MM.1S (cell line): ENCODE measurements at places on chromosomes 5 and 9.

GRCh38 chr9:17627641-17628040 lies 48.8 kb downstream of the SH3GL2 start:
- DNase-seq = no peak

GRCh38 chr5:178298283-178298807 lies 65.7 kb upstream of the PHYKPL start:
- DNase-seq = no peak

- no peak for DNase-seq
Observed at GRCh38 chr9:32419921-32420320, 35.5 kb downstream of the ACO1 start.

DNA sequence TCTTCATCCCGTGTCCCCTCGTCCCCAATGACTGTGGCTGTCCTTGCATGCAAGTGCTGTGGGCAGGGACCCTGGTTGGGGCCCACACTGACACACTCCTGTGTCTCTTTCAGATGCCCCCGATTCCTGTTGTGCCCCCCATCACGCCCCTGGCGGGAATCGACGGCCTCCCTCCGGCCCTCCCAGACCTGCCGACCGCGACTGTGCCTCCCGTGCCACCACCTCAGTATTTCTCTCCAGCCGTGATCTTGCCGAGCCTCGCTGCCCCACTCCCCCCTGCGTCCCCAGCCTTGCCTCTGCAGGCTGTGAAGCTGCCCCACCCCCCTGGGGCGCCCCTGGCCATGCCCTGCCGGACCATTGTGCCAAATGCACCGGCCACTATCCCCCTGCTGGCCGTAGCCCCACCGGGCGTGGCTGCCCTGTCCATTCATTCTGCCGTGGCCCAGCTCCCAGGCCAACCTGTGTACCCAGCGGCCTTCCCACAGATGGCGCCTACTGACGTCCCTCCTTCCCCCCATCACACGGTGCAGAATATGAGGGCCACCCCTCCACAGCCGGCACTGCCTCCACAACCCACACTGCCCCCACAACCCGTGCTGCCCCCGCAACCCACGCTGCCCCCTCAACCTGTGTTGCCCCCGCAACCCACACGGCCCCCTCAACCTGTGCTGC lies 75.0 kb downstream of the WNK2 start:
- DNase-seq = no peak

- peak; percentile 26 for DNase-seq
Observed at GRCh38 chr9:129868872-129869486, 33.7 kb downstream of the USP20 start.

GRCh38 chr9:128765499-128765898 lies 6.2 kb downstream of the ZER1 start:
- no peak for DNase-seq

DNA sequence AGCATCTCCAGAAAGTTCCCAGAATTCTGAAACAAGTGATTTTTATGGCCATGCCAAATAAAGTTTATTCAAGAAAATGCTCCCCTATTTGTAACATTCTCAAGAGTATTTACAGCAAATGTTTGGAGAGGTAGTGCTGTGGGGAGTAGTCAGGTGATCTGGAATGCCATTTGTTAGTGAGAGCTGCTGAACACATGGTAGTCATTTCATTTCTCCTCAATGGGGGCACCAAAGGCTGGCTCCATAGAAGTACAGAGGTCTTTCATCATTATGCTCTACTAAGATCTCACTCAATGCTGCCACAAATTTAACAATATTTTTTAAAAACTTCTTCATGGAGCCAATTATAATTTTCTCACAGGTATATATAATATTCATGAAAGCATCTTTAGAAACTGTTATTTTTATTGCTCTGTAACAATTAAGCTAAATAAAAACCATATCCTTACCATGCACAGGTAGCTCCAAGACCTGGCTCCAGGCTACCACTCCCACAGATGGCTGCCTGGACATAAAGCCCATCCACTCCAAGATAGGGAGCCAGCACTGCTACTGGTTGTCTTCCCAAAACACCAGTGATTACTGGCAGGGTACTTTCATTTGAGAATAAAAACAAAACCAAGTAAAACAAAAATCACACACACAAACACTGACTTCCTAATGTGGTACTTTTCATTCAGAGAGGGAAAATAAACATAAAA lies 200.8 kb downstream of the PLK2 start:
- no peak for DNase-seq

DNA sequence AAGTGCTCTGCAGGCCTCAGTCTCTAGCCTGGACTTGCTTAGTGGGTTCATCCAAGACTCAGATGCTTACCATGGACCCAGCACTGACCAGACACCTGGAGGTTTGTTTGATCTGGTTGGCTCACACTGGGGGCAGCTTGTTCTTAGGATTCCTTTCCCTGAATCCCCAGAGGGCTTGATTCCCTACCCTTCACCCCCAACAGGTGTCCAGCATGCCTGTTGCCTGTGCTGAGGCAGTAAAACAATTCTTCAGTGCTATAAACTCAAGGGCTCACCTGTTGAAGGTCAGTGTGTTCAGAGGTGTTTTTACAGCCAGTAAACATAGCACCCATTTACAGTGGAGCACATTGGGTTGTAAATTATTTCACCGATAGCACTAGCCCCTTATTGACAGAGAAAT lies 123.8 kb upstream of the KLF4 start:
- DNase-seq = no peak

GRCh38 chr9:23554686-23555085 lies 271.4 kb downstream of the ELAVL2 start:
- no peak for DNase-seq

DNA sequence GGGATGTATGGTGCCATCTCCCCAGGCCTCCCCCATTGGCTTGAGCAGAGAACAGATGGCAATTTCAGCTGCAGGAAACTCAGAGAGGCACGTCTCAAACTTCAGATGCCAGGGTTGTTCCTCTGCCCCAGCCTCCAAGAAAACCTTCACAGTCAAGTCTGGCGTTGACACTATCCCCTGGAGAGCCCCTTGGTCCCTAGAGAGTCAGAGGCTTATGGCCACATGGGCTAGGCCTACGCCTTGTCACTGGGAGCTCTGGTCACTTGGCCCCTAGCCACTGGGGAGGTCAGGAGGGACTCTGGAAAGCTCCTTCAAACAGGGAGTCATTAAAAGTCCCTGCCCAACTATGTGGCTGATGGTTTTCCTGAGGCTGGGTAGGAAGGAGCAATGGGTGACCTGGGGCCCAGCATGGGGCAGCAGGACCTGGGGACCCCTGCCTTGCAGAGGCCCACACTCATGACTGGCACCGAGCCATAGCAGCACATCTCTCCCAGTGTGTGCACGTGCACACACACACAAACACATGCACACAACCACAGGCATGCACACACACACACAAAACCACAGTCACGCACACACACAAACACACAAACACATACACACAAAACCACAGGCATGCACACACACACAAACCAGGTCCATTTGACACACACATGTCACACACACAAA lies 144.2 kb downstream of the GADD45G start:
- no peak for DNase-seq

- DNase-seq = no peak
Observed at GRCh38 chr5:173707392-173707791, 90.9 kb upstream of the BOD1 start.

DNA sequence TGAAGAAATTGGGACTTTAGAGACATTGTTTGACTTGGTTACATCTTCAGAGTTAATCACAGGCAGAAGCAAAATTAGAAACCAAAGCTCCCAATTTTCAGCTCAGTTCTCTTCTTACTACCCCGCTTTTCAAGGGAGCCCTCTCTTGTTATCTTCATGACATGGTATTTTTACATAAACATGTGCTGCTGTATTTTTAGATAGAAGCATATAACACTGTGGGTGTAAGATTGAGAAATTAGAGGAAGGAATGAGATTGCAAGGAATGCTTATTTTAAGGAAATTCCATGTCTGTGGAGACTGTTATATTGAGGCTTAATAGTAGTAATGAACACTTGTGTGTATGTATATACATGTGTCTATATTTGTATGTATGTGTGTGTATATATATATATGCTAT lies 401.6 kb downstream of the TMEM232 start:
- no peak for DNase-seq

DNA sequence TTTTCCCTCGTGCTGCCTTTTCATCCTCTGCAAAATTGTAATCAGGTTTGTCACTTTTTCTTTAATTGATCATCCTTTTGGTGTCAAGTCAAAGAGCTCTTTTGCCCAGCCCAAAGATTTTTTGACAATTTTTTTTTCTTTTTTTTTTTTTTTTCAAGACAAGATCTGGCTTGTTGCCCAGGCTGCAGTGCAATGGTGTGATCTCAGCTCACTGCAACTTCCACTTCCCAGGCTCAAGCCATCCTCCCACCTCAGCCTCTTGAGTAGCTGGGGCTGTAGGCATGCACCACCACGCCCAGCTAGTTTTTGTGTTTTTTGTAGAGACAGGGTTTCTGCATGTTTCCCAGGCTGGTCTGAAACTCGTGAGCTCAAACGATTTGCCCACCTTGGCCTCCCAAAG lies 36.7 kb downstream of the CDK7 start:
- DNase-seq = no peak

DNA sequence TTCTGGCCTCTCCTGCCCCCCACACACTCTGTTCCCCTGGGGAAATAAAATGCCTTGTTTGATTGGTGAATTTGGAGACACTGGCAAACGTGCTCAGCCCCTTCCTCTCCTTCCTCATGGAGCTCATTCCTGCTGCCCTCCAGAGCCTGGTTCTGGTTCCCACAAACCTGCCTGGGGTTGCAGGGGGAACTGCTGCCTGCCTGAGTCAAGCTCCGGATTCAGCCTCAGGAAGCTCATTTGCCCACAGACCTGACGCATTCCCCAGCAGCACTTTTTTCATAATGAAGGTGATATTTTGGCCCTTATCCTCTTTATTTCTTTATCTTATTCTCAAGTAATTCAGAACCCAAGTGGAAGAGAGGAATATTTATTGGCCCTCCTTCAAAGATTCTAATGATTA lies 140.5 kb downstream of the TTLL11 start:
- DNase-seq = no peak

GRCh38 chr5:50553560-50553984 lies 112.5 kb upstream of the EMB start:
- no peak for DNase-seq

DNA sequence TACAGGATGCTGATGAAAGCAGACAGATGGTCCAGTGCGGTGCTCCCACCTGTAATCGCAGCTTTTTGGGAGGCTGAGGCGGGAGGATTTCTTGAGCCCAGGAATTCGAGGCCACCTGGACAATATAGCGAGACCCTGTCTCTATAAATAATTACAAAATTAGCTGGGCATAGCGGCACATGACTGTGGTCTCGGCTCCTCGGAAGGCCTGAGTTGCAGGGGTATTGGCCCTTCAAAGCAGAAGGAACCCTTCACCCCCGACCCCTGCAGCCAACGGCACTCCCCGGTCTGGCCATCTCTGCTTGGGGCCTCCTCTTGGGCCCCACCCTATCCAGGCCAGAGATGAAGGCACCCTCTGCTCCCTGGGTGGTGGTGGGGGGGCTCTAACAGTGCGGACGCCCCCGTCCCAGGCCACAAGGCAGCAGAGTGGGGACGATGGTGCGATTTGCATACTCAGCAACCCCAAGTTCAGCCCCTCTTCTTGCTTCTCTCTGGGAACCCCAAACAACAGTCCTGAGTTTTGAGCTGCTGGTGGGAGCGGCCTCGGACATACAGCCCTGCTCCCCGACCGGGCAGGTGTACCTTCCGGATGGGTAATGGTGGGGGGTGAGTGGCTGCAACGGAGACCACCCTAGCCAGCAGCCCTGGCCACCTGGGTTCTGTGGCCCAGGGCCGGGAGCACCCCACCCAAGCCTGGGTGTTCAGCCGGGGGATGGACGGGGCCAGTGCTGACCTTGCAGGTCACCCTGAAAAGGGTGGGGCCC lies 50.7 kb downstream of the NACC2 start:
- DNase-seq = no peak

- DNase-seq = no peak
Observed at GRCh38 chr5:96818125-96818788, 10.5 kb upstream of the ERAP1 start.

DNA sequence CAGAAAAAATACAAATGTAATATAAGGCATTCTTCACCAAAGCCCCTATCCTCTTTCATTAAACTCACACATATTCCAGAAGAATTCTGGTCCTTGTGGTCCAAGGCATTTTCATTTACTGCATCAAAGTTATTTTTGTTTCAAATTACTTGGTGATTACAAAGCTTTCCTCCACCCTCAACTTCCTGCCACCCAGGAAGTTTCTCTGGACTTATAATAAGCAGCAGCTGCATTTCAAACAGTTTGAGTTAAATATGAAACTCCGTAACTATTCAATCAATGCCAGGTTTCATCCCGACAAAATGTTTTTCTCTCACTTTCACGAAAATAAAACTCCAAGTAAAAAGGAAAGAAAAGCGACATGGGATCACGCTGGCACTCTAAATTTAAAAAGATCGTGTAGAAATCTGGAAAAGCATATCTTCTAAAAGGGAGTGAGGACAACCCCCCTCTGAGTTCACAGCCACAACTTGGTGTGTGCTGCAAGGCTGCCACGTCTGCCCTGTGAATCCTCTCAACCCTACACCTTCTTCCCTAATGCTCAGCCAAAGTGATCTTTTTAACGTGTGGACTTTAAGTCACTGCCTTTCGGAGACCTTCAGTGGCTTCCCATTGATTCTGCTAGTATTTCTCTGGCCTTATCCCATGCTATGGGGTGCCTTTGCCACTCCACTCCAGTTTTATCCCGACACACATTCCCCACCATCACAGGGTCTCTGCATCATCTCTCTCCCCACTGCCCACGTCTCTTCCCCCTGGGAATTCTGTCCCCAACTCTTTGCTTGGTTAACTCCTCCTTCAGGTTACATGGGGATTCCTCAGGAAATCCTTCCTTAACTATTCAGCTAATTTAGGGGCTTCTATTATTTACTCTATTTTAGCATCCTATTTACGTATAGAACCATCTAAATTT lies 91.1 kb upstream of the CER1 start:
- DNase-seq = no peak

- DNase-seq = no peak
Observed at GRCh38 chr9:73565026-73565425, 413.4 kb downstream of the ANXA1 start.

DNA sequence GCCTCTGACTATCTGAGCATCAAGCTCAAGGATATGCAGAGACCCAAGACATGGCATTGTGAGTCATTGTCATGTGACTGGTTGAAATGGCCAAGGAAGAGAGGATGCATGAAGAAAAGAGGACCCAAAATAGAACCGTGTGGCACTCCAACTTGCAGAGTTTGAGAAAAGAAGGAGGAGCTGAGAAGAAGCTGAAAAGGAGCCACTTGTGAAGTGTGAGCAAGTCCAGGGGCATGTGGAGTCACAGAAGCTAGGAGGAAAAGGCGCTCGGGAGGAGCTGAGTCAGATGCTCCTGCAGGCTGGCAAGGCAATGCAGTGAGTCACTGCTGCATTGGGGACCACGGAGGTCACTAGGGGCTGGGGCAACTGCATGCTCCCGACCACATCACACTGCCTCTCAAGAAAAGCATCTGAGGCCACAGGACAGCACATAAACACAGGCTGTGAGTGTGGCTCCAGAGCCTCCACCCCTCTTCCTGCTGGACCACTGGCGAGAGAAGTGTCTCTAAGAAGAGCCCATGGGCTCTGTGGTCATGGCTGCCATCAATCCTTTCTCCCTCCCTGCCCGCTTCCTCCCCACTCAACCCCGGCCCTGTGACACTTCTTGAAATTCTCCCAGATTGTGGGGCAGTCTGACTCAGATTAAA lies 197.6 kb downstream of the DRD1 start:
- DNase-seq = no peak
